Mesenchymal stem cell (in vitro differentiated cells and primary cell): ENCODE measurements at places on chromosomes 5 and 9.

GRCh38 chr5:31378838-31379237 is 153.1 kb downstream of the DROSHA start:
- no peak for DNase-seq

- no peak for DNase-seq
These were observed 39.5 kb upstream of the PHF2 start for GRCh38 chr9:93536874-93537273.

DNA sequence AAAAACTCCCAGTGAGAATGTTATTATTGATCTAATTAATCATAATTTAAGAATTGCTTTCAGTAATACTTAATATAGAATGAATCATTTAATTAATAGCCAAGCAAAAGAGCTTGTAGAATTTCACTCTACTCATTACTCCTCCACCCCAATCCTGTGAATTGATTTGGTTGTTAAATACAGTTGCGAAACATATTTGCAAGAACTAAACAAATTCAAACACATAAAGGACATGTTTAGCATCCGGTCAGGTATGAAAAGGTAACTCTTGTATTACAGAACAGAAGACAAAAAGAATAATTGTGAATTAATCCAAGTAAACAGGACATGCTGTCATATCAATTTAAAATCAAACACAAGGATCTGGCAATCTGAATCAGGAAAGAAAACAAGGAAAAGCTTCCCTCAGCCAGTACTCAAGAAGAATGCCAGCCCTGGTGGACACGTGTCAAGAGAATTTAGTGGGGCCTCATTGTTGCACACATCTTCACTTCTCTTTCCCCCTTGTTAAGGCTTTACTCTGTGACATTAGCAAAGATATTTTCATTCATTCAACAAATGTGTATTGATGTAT is 89.4 kb upstream of the SLC12A2 start:
- no peak for DNase-seq

DNA sequence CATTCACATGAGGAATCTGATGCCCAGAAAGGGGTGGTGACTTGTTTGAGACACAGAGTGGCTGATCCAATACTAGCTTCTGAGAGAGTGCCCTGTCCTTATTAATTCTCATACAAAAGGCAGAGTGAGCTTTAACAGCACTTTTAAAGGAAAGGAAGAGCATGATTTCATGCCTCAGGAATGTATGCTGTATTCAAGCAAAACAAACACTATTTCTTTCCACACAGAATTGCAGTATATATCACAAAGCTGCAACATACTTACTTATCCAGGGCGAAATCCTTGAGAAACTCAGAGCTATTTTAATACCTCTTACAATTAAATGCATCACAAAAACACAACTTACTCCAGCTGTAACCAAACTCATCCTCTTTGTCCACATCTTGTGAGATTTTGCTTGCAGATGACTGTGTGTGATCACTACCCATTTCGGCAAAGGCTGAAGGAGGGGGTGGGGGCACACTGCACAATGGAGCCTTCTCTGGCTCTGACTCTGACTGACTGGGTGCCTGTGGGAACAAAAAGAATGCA is 139.8 kb downstream of the MPDZ start:
- DNase-seq = peak; percentile 86

DNA sequence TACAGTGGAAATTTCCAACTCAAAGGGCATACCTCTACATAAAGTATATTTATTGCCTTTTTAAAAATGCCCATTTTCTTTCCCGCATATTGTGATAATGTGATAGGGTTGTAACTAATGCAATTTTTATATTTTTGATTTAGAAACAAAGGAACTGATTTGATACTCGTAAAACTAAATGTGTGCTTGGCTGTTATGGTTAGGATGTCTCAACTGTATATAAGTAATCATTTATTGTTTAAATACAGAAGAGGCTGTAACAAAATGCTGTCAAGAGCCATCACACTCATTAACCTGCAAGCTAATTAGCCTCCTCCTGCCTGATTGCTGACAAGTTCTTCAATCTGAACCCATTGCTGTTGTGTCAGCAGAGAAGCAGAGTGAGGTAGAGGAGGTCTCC is 149.2 kb downstream of the PBX3 start:
- no peak for DNase-seq

DNA sequence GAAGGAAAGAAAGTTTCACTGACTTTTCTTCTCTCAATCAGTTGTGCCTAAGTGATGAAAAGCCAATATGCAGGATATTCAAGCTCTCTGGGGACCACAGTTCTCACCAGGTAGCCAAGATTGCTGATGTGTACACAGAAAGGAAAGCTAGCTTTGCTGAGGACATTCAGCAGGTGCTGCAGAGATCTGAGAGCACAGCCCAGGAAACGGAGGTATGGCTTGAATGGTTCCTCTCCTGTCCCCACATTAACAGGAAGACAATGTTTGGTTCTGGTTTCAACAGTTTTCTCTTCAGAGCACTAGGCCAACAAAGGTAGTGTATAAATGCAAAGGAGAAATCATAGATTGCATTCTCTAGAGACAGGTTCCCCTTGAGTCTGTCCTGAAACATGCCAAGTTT is 69.6 kb downstream of the PTPDC1 start:
- DNase-seq = no peak
